AG10803 (cell line): ENCODE measurements at places on chromosomes 11 and 22.

DNA sequence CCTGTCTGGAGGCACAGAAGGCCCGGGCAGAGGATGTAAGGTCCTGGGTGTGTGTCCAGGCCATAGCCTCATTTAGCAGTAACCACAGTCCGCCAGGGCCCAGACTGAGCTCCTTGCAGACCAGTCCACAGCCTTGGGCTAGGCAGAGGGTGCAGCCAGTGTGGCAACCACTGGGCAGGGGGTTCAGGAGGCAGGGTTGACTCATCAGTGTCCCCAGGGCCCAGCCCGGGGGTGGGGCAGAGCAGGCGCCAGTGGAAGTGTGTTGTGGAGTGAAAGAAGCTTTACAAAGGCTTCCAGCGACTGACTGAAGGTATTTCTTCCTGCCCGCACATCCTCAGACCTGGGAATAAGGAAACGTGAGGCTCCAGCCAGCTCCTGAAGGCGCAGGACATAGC lies 27.7 kb upstream of the WNT11 start:
- DNase-seq, result no peak

DNA sequence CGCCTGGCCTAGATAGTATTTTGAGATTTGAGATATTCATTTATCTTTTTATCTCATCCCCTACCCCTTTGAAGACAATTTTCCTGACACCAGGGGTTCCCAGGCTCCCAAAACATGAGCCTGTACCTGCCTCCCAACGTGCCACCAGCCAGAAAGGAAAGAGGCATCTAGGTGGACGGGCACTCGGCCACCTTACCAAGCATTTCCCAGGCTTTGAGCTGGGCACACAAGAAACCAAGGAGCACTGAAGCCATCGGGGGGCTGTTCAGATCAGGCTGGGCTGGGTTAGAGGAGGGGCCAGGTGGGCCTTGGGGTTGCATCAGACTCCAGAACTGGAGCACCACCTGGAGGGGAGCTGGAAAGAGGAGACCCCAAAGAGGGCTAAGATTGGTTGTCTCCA lies 28.5 kb upstream of the BAIAP2L2 start:
- no peak for DNase-seq

DNA sequence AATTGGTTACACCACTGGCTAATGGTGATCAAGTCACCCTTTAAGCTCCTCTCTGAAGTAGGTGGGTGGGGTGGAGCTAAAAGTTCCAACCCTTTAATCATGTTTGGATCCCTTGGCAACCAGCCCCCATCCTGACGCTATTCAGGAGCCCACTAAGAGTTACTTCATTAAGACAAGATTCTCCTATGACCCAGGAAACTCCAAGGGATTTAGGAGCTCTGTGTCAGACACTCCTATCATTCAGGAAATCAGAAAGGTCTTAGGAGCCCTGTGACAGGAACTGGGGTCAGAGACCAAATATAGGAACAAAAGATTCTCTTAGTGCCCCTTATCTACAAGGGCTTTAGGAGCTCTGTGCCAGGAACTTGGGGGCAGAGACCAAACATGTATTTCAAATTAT lies 141.3 kb downstream of the ATG16L2 start:
- DNase-seq, result no peak

- DNase-seq, result no peak
Measured at GRCh38 chr22:37599153-37599552, 9.5 kb upstream of the GGA1 start.

DNA sequence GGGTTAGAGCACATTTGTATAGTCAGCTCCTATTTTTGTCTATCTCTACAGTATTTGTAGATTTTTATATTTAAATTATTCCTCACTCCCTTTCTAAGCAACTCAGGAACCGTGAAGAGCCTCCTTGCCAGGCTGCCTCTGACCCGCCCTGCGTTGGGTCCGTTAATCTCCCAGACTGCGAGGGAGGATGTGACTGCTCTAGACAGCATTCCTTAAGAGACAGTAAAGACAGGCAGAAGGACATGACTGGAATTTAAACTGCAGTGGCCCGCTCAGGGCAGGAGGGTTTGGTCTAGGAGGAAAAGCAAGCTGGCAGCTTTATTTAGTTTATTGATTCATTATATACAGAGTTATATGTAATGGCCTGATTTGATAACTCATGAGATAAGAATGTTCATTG lies 413.7 kb downstream of the TMEM135 start:
- no peak for DNase-seq

DNA sequence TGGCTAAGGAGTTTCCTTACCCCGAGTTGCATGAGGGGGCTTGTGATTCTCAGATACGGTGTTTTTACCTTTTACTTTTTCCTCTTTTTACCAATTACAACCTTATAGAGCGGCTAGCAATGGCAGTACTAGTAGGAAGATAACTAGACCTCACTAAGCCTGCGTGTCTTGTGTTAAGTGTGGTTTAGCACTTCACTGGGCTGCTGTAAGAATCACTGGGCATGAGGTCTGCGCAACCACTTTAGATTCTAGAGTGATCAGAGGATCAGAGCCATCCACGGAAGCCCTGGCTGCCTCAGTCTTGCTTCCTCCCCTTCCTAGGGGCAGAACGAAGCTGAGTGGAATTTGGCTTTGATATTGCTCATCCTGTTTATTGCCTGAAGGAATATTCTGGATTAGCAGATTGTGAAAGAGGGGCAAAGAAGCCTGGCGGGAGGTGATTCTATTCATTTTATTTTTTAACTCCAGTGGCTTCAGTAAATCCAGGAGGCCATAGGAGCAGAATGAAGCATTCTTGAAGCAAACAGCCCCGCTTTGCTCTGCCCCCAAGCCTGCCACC lies 88.5 kb downstream of the GRAMD1B start:
- DNase-seq, result peak; percentile 5

- DNase-seq, result no peak
Measured at GRCh38 chr22:24413736-24414385, 13.5 kb upstream of the ADORA2A start.

DNA sequence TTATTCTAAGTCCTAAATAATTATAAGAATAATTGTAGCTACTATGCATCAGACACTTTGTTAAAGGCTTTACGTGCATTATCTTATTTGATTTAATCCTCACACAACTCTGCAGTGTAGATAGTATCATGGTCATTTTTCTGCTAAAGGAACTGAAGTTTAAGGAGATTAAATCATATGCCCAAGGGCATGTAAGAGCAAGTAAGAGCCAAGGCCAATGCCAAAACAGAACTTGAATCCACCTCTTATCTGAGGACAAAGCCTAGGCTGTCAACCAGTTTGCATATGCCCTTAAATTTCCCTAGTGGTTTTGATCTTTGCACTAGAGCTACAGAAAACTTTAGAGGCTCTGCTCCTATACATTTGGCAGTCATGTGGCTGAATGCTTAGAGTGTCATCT lies 65.6 kb upstream of the OR5AK2 start:
- DNase-seq, result no peak

DNA sequence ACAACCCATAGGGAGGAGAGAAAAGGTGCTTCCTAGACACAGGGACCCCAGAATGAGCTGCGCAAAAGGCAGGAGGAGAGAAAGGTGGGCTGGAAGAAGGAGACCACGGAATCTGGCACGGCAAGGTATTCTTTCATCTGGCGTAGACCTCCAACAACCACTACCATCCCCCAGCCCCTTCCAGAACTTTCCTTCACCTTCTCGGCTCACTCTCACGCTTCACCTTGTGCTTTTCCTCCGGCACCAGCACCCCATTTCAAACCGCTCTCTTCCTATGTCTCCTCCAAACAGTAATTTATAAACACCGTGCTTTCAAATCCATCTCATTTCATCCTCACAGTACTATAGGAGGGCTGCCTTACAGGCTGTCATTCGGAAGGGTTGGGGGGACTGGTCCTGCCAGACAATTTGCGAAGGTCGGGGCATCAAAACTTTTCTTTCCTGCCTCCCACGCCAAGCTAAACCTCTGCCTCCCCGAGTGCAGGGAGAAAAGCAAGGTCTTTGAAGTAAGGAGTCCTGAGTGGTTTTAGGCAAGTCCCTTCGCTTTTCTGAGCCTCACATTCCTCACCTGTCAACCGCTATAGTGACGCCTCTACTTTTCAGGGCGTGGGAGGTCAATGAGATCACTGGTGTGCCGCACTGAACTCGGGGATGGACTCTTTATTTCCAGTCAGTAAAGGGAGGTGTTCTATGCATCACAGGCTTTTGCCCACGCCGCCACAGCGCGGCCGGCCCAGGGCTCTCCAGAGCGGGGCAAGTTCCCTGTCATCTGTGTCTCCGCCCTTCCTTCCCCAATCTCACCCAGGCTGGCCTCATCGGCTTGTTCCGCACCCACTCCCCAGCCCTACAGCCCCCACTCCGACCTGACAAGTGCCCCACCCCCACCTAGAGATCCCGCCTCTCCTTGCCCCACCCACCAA lies 800 bp downstream of the KCTD21 start:
- no peak for DNase-seq

DNA sequence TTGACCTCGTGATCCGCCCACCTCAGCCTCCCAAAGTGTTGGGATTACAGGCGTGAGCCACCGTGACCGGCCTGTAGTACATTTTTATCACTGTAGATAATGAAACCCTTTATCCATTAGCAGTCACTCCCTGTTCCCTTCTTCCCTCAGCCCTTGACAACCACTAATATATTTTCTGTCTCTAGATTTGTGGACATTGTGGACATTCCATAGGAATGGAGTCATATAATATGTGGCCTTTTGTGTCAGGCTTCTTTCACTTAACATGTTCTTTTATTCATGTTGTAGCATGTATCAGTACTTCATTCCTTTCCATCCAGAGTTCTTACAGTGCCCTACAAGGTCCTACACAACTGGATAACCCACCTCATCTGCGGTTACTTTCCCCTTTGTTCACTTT lies 30.5 kb downstream of the RRM1 start:
- peak; percentile 3 for DNase-seq

DNA sequence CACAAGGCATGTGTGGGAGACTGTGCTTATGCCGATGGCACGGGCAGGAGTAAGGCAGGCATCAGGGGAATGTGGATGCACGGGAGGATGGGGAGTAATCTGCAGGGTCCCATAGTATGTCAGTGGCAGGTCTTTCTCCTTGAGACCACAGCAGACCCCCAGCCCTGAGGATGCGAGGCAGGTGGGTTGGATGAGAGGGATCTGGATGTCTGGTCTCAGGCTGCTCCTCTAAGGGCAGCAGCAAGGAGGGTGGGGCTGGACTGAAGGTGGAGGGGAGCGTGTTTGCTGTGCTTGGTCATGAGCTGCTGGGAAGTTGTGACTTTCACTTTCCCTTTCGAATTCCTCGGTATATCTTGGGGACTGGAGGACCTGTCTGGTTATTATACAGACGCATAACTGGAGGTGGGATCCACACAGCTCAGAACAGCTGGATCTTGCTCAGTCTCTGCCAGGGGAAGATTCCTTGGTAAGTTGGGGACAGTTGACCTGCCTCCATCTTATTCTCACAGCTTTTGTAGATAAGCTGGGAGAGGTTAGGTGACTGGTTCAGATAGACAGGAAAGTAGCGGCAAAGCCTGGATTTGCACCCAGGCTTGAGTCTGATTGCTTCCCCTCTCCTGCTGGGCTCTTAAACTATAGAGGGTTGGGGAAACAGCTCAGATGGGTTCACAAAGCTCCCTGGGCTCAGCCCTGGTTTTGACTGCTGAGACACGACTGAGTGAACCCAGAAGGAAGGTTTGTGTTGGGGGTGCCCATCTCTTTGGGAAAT lies at the start of gene APOL1:
Gene APOL1 (plus strand): TSS at position 380 of the 769 bp plus-strand sequence. CDS start 1,823 bp downstream, outside the sequence.
- DNase-seq, result peak; percentile 55

DNA sequence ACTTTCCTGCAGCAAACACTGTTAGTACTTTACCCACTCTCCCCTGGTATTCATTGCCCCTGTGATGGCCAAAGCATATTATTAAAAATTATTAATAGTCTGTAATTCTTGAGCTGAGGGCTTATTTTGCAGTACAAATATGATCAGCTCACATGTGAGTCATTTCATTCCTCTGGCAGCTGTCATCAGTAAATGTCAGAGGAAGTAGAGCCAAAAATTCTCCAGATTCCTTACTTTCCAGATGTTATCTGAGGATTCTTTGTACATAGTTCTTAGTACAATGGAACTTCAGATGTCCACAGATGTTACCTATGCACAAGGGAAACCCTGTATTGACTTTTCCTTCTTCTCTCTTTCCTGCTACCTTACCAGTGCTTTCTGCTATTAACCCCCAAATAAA lies 12.5 kb downstream of the OR5B3 start:
- DNase-seq, result peak; percentile 88

- DNase-seq, result peak; percentile 77
Measured at GRCh38 chr11:85875505-85875904, 20.3 kb downstream of the CCDC83 start.

DNA sequence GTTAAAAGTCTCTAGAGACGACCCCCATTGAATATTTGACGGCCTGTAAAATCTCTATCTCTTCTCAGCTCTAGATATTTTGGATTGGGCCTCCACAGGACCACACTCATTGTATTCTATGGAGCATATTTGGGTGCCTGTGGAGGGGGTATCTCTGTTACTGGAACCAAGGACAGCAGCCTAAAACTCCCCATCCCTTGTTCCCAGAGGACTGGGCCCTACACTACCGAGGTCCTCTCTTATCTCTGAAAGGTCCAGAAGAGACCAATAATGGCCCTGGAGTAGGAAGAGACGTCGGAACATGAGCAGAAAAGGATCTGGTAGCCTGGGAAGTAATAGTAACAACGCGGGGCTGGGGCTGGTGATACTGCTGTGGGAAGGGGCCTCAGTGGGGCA lies 542 bp downstream of the HPS4 start:
- no peak for DNase-seq

DNA sequence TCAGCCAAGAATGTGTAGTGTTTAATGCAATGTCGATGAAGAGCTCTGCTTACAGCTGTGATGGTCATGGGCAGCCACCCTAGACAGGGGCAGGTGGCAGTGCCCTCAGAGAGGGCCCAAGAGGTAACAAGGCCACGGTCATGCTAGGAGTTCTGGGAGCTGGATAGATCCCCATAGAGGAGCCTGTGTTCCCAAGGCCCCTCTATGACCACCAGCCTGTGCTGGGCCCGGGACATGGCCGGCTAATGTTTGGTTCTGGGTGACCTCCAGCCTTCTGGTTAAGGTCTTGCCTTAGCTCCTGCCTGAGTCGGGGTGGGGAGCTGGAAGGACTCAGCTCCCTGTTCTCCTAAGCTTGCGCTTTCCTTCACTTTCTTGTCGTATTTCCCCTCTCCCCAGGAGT lies 65.1 kb downstream of the GRIK4 start:
- DNase-seq, result no peak

GRCh38 chr11:77188633-77189491 lies 60.8 kb downstream of the MYO7A start:
- DNase-seq, result no peak

DNA sequence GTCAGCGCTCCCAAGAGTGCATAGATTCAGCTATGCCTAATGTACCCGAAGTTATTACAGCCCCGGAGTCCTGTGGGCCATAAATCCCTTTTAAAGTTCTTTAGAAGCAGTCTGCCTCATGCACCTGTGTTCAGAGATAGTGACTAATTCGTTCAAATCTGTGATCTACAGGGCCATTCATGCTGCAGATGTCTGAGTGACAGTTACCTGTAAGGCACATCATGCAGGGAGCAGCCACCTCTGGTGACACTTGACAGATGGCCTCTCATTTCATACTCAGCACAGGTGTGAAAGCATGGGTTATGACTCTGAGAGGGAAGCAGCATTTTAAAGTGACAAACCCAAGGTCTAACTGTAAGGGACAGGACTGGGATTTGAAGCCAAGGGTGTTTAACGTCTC lies 2.4 kb upstream of the E2F8 start:
- no peak for DNase-seq

- peak; percentile 61 for DNase-seq
Measured at GRCh38 chr11:131064373-131064991, 148.2 kb upstream of the SNX19 start.

GRCh38 chr11:36253238-36253637 lies 36.0 kb downstream of the COMMD9 start:
- peak; percentile 22 for DNase-seq
